ENCODE measurements at places on chromosomes 2 and 18.
A peak's percentile ranks its signal among the peaks of the same experiment; 100 is the strongest.

GRCh38 chr18:44835703-44836102, 155.0 kb downstream of the SETBP1 start:
- peak; percentile 93 for DNase-seq

GRCh38 chr2:122515731-122516290, 760.4 kb downstream of the TSN start:
- no peak for DNase-seq

DNA sequence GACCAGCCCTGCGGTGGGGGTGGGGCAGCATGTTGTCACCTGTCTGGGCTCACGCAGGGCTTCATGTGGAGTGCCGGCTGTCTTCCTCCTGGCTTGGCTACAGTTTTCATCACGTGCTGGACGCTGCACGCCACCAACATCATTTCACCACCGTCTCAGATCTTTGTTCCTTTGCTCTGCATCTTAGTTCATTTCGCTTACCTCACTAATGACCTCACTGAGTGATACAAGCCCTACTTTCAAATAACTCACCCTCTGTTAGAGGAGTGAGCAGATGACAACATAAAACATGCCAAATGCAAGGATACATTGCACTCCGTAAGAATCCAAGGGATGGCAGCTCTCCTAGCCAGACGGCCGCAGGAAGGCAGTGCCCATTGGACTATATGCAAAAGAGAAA, 527.5 kb downstream of the GALR1 start:
- no peak for DNase-seq

- no peak for DNase-seq
Measured at GRCh38 chr2:15299904-15300520, 261.1 kb downstream of the NBAS start.

- DNase-seq, result peak; percentile 20
Measured at GRCh38 chr2:88307817-88308216, 137.7 kb downstream of the THNSL2 start.

GRCh38 chr18:46034230-46034629, 37.8 kb downstream of the PSTPIP2 start:
- DNase-seq, result no peak

GRCh38 chr2:28035163-28035690, 144.7 kb downstream of the BABAM2 start:
- DNase-seq, result no peak

DNA sequence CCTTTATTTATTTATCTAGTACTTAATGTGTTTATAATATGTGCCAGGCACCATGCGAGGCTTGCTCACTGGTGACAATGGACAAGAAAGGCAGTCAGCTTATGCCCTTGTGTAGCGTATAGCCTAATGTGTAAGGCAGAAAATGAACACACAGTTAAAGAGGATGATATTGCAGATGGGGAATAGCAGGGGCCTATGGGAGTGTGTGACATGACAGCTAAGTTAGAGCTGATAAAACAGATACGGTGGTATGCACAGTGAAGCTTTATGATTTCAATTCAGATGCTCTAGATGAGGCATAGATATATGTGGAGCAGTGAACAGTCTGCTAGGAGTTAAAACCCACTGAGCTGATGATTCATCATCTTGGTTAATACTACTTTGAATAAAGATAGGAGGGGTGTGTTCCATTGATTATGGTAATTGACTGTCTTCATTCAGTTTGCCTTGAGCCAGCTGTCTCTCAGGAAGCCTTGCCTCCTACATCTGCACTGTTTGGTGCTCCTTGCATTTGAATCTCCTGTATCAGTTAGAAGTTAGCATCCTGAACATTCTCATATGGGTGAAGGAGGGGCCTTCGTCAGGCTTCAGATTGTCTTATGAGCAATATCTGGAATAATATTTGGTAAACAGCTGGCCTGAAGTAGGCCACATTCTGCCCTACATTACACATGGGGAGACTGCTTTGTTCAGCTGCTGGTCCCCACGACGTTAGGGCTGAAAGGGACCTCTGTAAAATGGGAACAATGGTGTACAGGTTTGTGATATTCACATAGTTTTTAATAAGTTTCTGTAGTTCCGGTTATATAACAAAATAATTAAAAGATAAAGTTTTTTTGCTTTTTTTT, 13.2 kb downstream of the MAP4K4 start:
- DNase-seq, result no peak

- DNase-seq, result no peak
Measured at GRCh38 chr2:239498981-239499634, 98.3 kb upstream of the HDAC4 start.

GRCh38 chr18:63567276-63567675, 19.9 kb upstream of the SERPINB13 start:
- no peak for DNase-seq

GRCh38 chr2:10235099-10235908, 67.4 kb upstream of the HPCAL1 start:
- peak; percentile 68 for DNase-seq

DNA sequence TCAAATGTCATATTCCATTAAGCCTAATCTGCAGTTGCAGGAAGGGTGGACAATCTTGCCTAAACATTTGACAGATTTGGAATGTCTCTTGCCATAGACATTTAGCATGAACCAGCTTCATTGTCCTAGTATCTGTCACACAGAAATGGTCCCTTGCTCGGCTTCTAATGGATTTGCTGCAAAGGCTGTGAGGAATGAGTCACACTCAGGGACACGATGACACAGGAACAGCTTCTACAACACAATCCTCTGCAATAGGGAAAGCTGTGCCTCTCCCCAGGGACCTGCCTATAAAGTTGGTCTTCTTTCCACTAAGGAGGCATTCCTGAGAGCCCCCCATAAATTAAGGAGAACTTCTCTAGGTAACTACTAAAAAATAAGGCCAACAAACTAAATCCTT, 155.1 kb upstream of the L3MBTL4 start:
- peak; percentile 13 for DNase-seq

DNA sequence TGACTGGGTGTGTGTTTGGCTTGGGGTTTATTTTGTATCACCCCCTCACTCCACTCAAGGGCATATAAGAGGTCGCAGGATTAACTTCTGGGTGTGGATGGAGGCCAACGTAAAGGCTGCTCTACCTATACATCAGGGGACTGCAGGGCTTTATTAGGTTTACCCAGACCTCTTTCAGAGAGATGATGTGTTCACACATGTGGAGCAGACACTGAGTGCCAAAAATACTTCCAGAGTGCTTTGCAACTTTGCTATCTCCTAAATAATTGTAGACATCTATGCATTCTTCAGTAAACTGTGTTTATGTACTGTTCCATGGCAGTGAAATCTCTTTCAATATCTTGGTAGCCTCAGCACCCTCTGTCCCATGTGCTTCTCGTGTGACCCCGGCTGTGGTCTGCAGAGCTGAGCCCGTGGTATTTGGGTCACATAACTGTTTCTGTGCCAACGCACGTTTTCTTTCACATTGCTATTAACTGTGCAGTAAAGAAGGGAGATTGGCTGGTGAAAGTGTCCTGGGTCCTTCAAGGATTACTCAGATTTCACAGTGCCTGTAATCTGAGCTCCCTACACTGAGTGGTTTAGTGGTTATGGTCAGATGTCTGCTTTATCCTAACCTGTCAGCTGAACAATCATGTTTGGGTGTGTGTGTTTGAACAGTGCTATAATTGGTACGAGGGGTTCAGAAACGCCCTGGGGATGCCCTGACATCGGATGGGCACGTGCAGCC, 208.1 kb downstream of the VAPA start:
- DNase-seq, result peak; percentile 33

- DNase-seq, result no peak
Measured at GRCh38 chr2:71607151-71607889, 154.0 kb downstream of the DYSF start.

GRCh38 chr18:2917259-2918047, 70.6 kb downstream of the EMILIN2 start:
- DNase-seq, result no peak

DNA sequence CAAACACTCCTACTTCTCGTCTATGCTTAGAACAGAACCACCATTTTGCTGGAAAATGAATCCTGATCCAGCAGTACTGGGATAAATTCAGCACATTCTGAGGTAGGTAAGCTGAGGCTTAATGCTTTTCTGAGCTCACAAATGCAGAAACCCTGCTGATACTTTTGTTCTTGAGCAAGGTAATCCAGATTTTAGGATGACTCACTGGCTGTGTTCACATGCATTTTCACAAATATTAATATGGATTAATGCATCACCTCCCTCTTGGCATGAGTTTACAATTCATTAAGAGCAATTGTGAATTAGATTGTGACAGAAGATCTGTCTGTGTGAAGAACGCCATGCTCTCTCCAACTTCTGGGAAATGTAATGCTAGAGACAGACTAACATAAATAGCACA, 42.2 kb downstream of the RAD51AP2 start:
- DNase-seq, result no peak

GRCh38 chr2:67295851-67296250, 101.3 kb upstream of the ETAA1 start:
- peak; percentile 74 for DNase-seq

GRCh38 chr2:82752396-82752795, 1706.7 kb downstream of the SUCLG1 start:
- no peak for DNase-seq

GRCh38 chr2:231198291-231199173, at the start of gene ARMC9:
Gene ARMC9, plus strand, starts transcription at chr2:231198631. Its CDS starts 7,608 bp downstream, at chr2:231206239.
- DNase-seq, result peak; percentile 76

GRCh38 chr18:26267357-26267930, 41.2 kb downstream of the TAF4B start:
- no peak for DNase-seq

- no peak for DNase-seq
Measured at GRCh38 chr2:232787806-232788205, 11.4 kb upstream of the KCNJ13 start.

DNA sequence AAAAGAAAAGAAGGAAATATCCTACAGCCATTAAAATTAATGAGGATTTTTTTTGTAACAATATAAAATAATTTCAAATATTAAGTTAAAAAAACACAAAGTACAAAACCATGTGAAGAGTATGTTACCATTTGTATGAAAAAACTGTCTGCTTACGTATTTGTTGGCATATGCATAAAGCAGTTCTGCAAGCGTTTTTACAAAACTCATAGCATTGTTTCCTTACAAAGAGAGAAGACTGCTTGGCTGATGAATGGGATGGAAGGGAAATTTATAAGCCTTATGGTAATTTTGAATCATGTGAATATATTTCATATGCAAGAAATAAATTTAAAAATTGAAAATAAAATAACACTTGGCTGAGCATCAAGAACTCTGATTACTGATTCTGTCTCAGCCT, 63.1 kb downstream of the METTL4 start:
- no peak for DNase-seq

DNA sequence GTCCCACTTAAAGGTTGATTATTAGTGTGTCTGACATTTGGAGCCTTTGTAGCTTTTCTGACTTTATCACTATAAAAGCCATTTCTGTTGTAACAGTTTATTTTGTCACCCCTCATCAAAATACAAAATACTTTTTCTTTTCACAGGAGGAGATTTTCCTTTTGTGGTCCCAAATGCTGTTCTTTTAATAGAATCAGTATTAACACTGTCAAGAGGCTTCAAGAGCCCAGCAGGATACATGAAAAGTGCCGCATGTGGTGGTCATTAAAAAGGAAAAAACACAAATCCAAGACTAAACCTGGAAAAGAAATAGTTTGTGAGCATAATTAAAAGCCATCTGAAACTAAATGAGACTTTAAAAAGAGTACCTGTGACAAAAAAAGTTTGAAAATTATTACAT, 515.7 kb downstream of the DCDC2C start:
- DNase-seq, result no peak

DNA sequence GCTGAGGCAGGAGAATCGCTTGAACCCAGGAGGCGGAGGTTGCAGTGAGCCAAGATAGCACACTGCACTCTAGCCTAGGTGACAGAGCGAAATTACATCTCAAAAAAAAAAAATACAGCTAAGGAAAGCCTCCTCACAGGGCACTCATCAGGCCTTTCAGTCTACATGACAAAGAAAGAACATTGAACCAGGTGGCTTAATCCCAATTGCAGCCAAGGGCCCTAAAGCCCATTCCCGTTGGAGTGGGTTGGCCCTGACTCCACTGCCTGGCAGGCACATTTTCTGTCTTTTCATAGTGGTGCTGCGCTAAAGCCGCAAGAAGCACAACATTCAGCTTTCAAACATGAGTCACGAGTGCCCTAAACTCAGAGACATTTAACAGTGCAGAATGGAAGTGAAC, 372.5 kb downstream of the RNF144A start:
- no peak for DNase-seq

- no peak for DNase-seq
Measured at GRCh38 chr2:200860092-200860795, 4.2 kb downstream of the CLK1 start.

GRCh38 chr2:222424276-222424728, at the start of gene SGPP2:
Gene SGPP2, plus strand, starts transcription at chr2:222424543. Its CDS starts 60 bp downstream, at chr2:222424603.
- DNase-seq, result no peak

DNA sequence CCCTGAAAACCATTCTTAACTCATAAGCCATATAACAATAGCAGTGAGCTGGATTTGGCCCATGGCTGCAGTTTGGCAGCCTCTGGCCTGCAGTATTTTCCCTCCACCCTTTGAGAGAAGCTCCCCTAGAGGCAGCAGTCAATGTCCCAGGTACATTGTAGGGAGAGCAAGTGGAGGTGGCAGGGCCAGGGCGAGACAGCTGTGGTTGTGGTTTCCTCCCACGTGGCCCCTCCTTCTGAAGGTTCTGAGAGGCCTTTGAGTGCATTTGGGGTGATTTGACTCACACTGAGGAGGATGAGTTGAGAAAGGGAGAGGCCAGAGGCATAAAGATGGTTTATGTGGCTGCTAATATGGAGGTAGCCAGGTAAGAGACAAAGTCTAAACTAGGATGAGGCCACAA, 45.5 kb upstream of the LDAH start:
- DNase-seq, result no peak

- DNase-seq, result no peak
Measured at GRCh38 chr2:73067043-73067442, 4.5 kb downstream of the SFXN5 start.

- DNase-seq, result no peak
Measured at GRCh38 chr18:2905854-2906703, 59.3 kb downstream of the EMILIN2 start.

DNA sequence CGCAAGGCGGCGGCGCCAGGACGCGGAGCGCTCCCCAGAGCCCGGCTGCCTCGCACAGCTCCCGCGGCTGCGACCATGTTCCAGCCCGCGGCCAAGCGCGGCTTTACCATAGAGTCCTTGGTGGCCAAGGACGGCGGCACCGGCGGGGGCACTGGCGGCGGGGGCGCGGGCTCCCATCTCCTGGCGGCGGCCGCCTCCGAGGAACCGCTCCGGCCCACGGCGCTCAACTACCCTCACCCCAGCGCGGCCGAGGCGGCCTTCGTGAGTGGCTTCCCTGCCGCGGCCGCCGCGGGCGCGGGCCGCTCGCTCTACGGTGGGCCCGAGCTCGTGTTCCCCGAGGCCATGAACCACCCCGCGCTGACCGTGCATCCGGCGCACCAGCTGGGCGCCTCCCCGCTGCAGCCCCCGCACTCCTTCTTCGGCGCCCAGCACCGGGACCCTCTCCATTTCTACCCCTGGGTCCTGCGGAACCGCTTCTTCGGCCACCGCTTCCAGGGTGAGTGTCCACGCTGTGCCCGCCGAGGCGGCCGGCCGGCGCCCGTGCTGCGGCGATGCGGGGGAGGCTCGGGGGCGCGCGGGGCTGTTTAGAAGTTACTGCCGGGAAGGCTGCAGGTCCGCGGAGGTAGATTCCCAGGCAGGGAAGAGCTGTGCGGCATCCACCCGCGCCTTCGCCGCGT, 696 bp downstream of the EMX1 start:
- DNase-seq, result peak; percentile 25

- no peak for DNase-seq
Measured at GRCh38 chr2:96353606-96354101, 18.1 kb downstream of the NCAPH start.

- DNase-seq, result no peak
Measured at GRCh38 chr2:47075361-47076125, 79.6 kb downstream of the STPG4 start.

GRCh38 chr18:22088029-22088428, 81.4 kb upstream of the GATA6 start:
- no peak for DNase-seq

- no peak for DNase-seq
Measured at GRCh38 chr18:69631281-69631680, 230.6 kb downstream of the DOK6 start.
